ENCODE measurements at places on chromosomes 1 and 21.

GRCh38 chr1:225348400-225348799 lies 79.4 kb downstream of the LBR start:
- DNase-seq = no peak

DNA sequence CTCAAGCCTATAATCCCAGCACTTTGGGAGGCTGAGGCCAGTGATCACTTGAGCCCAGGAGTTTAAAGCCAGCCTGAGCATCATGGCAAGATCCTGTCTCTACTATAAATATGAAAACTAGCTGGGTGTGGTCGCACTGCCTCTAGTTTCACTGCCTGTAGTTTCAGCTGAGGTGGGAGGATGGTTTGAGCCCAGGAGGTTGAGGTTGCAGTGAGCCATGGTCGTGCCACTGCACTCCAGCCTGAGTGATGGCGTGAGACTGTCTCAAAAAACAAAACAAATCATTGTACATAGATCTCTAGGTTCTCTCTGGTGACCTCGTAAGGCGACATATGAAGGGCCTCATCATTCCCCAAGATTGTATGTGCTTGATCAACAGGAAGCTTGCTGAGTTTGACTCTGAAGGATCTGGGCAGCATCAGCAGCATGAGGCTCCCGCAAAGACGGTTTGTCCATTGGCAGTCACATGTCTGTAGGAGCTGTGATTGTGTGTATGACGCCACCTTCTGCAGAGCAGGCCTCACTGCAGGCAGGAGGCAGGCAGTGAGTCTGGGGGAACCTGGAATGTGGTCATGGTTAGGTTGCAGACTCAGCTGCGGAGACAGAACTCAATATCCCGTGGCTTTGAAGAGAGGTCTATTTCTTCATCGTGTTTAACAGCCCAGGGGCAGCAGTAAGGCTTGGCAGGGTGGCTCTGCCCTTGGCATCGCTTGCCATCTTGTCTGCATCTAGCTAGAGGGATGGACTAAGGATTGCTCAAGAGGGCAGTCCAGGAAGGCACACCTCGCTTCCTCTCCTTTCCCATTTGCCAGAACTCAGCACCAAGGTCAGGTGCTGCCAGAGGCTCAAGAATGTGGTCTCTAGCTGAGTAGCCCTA lies 14.0 kb downstream of the ATP5PO start:
- no peak for DNase-seq

DNA sequence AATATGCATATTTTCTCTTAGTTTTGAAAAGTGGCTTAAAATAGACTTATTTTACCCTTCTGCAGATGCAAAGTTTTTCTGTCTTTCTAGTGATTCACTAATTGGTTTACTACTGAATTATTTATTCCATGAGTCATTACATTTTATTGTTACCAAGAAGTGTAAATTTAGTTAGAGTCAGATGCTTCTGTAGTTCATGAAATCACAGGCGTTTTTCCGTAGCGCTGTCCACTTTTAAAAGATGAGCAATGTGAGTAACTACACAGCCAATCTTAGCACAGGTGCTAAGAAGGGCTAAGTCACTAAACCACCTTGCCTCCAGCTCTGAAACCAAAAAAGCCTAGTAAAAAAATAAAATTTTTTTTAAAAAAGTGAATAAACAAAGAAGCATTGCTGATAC lies 24.7 kb downstream of the RGS13 start:
- no peak for DNase-seq

- DNase-seq = no peak
These were observed 139.1 kb downstream of the PLA2G4A start for GRCh38 chr1:186967656-186968394.

DNA sequence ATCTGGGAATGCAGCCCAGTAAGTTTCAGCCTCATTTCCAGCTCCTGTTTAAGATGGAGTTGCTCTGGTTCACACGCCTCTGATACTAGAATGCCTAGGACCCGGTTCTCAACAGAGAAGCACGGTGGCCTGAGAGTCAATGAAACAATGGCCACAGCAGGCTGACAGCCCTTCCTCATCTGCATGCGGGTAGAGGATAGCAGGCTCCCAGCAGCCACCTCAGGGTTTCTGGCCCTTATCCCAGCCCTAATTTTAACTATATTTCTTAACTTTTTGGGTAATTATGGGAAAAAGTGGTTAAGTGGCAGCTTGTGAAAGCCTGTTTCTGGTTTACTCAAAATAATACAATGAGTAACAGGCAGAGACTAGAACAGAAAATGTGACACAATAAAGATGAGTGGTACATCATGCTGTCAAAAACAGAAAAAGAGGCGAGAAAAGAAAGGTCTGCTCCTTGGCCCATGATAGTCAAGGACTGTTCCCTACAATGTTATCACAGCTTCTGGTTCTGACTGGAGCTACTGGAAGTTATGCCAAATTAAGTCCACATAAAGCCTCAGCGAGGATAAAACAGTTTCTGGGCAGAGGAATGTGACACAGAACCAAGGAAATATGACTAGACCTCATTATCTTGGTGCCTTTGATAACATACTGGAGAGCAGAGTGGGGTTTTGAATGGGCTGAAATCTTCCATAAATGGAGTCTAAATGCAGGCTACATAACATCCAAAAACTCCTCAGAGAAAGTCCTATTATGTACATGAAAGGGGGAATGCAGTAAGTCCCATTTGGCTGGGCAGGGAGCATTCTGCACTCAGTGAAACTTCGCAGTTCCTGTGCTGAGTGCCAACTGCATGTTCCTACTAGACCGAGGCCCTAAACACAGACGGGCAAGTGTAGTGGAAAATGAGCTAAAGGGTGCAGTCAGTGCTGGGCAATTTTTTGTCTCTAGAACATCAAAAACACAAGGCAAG lies 92.1 kb downstream of the NIBAN1 start:
- DNase-seq = no peak

- no peak for DNase-seq
These were observed 64.4 kb downstream of the SLC37A1 start for GRCh38 chr21:42578034-42578433.

DNA sequence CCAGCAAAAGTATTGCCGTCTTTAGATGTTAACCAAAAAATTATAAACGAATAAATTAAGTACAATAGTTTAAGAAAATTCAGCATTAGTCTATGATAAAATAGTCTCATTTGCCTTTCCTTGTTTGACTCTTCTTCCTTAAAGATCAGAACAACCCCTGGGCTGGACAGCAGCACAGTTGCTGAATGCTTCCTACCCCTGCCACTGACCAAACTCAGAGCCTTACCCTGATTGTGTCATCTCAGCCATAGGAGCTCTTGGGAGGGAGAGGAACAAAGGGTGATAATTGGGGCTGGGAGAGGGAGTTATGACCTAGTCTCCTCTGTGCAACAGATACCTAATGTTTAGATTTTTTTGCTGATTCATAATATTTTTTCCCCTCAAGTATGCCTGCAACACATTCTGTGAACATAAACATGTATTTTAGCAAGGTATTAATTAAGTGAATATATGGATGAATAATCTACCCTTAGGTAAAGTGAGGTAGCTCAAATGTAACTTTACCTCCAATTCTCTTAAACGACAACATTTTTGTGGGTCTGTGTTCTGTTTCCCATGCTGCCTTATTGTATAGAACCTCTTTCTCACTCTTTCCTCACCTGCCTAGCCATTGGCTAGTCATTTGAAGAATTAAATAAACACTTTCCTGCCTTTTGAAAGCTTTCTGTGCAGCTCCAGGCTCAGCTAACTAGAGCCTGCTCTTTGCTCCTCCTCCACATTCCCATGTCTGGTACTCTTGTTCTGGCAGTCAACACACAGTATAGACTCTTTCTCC lies 46.1 kb downstream of the FGGY start:
- no peak for DNase-seq

All from activated naive CD4-positive, alpha-beta T cell (primary cell).